Posterior vena cava (tissue), 2 donors: ENCODE measurements at places on chromosomes 7 and 10.
A peak's percentile ranks its signal among the peaks of the same experiment; 100 is the strongest.

DNA sequence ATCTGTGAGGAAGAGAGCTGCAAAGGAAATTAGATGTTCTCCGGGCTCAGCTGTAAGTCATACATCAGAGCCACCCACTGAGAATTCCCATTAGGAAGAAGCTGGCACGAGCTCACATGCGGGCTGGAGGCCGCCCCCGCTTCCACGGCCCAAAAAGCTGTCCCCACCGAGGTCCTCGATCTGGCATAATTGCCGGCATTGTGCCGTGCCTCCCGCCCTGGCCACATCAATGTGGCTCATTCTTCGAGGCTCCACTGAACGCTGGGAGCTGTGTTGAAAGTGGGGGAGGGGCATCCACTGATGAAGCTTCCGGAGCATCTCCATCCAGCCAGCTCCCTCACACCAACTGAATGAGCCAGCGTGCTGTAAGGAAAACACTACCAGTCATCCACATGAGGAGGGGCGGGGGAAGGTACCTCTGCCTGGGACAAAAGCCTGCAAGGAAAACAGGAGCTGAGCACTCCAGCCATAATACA, 173.1 kb downstream of the PTPRN2 start:
- peak; percentile 76 for DNase-seq

DNA sequence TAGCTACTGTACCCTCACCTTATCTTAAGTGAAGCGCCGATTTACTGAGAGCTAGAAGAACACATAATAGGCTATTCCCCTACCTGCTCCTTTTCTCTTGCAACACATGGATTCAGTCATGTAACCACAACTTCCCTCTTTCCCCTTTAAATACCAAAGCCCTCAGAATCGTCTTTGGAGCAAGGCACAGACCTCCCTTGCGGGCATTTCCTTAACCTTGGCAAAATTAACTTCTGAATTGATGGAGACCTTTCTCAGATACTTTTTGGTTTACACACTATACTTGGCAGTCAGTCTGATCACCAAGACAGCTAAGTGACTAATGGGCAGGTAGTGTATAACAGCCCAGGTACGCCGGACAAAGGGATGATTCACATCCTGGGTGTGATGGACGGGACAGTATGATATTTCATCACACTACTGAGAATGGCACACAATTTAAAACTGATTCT, 72.7 kb upstream of the SEC61G start:
- DNase-seq = no peak

GRCh38 chr7:132759482-132760243, 183.4 kb upstream of the PLXNA4 start:
- DNase-seq = no peak

DNA sequence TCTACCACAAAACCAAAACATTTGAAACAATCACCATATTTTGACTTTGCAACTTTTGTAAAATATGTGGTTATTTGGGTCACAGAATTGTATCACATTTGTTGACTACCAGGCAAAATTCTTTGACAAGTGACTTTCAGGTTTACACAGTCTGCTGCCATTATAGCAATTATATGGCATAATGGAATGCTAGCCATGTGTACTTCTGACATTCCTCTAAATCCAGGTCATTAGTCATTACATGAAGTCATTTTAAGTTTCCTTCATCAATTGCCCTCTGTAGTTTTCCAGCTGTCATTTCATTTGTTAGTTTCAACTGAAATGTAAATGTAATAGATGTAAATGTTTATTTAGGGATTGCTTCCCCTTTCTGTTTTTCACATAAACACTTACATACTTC, 137.5 kb downstream of the IMMP2L start:
- no peak for DNase-seq

DNA sequence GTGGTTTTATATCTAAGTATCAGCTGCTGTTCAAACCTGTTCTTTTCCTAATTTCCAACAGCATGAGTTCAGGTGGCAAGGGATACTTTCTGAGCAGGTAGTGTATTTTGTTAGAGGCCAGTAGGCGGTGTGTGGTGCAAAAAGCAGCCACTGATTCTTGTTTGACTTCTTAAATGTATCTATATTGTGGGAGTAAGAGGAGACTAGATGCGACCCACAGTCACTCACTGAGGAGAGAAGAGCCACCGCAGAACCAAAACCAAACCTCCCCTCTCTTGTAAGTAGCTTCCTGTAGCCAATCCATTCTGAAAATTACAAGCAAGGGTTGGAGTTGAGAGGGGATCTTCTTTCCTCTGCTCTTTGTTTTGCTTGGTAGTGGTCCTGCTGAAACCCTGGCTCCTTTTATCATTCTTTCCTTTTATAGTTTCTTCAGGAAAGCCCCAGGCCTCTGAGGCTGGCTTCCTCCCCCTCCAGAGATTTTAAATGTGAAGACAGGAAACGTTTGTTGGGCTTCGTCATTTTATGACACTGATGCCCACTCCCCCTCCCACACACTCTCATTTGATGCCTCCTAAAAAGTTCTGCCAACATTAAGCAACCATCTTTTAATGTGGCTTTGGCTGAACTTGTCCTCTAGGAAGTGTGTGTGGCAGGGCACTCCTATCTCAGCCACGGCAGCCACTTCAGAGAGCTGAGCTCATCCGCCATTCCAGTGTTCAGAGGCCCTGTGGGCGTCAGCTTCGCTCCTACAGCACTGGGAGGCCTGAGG, 566.0 kb downstream of the SUGCT start:
- DNase-seq = no peak

GRCh38 chr7:5001003-5001402, 42.0 kb upstream of the MMD2 start:
- DNase-seq = no peak

- no peak for DNase-seq
Observed at GRCh38 chr7:95980167-95980566, 207.8 kb downstream of the DYNC1I1 start.

- no peak for DNase-seq
Observed at GRCh38 chr7:11155883-11156282, 182.2 kb downstream of the PHF14 start.

DNA sequence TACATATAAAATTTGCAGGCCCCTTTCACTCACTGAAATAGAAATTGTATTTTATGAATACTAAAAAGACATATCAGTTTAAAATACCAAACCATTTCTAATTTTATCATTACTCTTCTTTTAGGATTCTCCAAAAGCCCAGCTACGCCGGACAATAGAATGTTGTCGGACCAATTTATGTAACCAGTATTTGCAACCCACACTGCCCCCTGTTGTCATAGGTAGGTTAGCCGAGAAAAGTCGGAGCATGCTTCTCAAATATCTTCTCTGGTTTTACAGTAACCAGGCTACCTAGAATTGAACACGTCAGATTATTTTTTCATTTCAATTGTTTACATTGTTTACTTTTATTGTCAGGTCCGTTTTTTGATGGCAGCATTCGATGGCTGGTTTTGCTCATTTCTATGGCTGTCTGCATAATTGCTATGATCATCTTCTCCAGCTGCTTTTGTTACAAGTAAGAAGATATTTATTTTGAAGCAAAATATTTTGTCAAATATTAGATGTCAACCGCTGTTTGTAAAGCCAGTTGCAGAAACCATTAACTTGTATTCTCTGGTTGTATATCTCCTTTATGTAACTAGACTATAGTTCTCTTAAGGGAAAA, 57.6 kb downstream of the MMRN2 start:
- no peak for DNase-seq

DNA sequence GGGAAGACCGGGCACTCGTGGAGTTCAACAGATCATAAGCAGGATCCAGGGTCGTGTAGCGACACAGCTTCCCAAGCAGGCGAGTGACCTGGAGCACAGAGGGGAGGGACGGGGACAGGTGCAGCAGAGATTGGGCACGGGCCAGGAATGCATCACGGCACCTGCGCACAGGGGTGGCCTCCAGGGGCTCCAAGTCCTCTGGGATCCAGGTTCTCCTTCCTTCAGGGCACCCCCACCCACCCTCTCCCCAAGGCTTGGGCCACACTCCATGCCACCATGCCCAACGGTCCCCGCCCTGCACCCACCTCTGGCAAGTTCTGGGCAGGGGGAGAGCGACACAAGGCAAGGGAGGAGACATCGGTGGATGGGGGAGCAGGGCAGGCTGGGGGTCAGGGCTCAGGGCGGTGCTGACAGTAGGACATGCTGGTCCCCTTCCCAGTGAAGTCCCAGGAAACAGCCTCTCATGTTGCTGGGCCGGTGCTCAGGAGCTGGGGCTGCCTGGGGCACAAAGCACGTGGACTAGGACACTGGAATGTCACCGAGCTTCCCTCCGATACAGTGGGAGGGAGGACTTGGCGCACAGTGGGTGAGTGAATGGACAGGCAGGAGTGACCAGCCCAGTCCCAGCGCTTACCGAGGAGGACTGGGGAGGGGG, 597.3 kb downstream of the PTPRN2 start:
- no peak for DNase-seq

DNA sequence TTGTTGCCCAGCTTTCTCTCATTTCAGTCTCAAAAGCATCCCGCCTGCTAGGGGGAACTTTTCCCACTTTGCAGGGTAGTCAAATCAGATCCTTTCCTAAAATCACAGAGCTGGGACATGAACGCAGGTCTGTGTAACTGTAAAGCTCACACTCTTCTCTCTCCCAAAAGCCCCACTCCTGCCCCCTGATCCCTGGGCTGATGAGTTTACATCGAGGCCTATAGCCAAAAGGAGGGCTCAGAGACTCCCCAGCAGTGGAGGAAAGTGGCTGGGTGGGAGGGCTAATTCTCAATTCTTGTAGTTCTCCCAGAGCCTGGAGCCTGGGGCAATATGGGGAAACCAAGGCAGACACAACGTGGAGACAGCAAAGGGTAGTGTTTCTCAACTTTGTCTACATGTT, 6.5 kb upstream of the MTPAP start:
- DNase-seq = no peak

GRCh38 chr7:157432957-157433576, 96.3 kb downstream of the DNAJB6 start:
- DNase-seq = peak; percentile 78

DNA sequence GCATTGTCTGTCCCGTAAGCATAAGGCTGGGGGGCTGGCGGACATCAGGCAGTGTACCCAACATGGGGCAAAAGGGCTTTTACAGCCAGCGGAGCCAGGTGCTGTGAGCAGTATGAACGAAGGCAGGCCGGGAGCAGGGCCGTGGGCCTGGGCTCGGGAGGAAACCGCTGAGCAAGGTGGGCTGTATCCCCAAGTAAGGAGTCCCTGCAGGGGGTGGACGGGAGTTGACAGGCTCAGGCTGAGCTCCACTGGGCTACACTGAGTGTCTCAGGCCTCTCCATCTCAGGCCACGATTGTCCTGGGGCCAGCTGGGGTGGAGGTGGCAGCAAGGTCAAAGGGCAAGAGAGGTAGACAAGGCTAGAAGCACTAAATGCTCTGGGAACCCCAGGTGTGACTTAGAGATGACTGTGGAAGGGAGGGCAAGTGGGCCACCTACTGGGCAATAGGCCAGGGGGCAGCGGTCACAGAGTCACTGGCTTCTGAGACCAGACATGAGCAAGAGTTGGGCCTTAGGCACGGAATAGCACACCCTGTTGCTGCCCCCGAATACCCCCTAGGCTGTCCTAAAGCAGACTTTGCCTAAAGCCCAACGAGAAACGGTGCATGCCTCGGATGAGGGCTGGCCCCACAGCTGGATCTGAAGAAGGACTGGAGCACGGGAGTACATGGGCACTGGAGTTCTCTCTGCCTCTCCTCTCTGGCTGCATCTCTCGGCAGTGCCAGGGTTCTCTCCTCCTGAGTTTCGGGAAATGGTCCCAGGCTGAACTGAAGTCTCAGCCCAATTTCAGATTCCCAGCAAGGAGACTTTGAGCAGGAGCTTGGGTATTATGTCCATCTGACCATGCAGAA, 10.8 kb upstream of the RAMP3 start:
- DNase-seq = peak; percentile 77

DNA sequence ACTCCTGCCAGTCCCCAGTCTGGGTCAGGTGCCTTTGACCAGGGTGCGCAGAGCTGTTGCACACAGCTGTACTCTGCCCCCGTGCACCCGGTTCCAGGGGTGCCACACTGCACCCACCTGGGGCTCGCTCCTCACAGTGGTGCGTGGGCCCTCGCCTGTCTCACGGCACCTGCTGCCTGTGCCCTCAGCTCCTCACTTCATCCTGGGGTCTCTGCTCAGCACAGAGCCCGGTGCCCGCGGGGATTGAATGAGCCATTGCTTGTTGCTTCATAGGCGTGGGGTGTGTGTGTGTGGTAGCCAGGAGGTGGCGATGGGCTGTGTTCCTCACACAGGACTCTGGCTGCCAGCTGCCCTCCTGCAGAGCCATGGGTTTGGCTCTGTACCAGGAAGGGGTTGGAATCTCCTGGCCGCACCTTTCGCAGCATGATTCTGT, 18.5 kb downstream of the EIF3B start:
- DNase-seq = no peak

- DNase-seq = no peak
Observed at GRCh38 chr7:110050785-110051184, 1040.1 kb upstream of the LRRN3 start.

DNA sequence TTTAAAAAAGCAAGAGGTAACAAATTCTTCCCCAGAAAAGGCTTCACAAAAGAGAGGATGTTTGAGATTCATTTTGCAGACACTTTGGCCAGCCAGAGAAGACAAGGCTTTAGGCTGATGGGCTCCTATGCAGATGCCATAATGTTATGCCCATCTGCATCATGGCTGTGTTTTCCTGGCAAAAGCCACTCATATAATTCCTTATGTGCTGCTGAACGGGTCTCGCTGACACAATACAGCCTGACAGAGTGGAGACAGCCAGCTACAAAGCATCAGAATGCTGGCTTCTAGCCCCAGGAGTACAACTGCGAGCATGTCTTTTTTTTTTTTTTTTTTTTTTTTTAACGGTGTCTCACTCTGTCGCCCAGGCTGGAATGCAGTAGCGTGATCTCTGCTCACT, 1157.4 kb upstream of the AUTS2 start:
- DNase-seq = no peak

DNA sequence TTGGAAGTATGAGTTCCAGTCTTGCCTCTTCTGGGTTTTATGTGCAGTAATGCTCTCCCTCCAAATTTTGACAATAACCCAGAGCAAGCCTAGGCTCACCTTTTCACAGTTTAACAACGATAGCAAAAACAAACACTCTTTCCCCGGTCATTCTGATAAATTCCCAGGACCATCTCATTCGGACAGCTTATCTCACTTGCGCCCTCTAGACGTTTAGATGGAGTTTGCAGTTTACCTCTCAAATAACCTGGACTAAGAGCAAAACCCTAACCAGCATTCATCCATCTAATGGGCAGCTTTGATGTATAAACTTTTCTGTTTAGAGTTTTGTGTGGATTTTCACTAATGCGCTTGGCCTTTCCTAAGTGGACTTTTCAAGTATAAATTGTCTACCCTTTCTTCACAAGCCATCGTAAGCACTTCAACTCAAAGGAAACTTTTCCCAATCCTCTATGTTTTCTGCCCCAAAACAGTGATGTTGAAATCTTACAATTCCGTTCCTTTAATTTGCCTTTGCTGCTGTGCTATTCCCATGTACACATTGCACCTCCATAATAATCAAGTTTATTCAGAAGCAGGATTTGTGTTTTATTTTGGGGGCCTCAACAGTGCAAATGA, 114.9 kb downstream of the HDAC9 start:
- no peak for DNase-seq

- no peak for DNase-seq
Observed at GRCh38 chr10:132405463-132405991, 8.5 kb downstream of the PWWP2B start.

- no peak for DNase-seq
Observed at GRCh38 chr7:43513251-43513650, 69.7 kb upstream of the STK17A start.

GRCh38 chr10:3868271-3868664, 83.3 kb upstream of the KLF6 start:
- DNase-seq = no peak

- DNase-seq = no peak
Observed at GRCh38 chr10:79116801-79117723, 48.3 kb downstream of the ZMIZ1 start.
